DMS153 (cell line): ENCODE measurements at places on chromosomes 11 and 22.

- DNase-seq = no peak
Observed at GRCh38 chr11:94544646-94545263, 1.0 kb downstream of the FUT4 start.

- no peak for DNase-seq
Observed at GRCh38 chr11:112614605-112615004, 346.6 kb upstream of the NCAM1 start.

DNA sequence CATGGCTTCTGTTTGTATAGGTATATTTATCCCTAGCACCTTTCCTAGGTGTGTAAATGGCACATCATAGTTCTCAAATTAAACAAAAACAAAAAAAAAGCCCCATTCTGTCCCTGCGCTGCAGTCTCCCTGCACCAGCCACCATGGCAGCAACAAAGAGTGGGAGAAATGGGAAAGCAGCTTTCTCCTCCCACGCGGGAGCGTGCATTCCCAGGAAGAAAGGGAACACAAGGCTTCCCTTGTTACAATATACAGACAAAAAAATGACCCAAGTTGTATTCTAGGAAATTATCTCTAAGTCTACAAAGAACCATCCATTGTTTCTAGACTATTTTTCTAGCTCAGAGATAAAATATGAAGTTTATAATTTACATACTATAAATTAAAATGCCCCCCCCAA is 16.1 kb upstream of the TMPRSS5 start:
- DNase-seq = no peak

GRCh38 chr11:77223797-77224196 is 77.7 kb downstream of the GDPD4 start:
- DNase-seq = no peak

DNA sequence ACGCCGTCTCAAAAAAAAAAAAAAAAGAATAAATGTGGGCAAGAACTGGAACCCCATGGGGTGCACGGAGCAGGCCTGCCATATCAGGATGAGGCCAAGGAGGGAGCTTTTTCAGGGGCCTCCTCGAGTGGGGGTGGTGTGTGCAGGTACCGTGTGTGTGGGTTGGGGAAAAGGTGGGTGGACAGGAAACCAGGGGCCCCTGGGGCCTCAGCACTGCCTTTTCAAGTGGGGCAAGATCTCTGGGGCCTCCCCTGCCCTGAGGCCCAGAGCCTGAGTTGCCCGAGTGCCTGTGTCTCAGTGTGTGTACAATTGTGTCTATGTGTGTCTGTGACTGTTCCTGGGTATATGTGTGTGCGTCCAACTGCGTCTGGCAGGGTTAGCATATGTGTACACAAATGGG is 23.8 kb downstream of the TEF start:
- no peak for DNase-seq

DNA sequence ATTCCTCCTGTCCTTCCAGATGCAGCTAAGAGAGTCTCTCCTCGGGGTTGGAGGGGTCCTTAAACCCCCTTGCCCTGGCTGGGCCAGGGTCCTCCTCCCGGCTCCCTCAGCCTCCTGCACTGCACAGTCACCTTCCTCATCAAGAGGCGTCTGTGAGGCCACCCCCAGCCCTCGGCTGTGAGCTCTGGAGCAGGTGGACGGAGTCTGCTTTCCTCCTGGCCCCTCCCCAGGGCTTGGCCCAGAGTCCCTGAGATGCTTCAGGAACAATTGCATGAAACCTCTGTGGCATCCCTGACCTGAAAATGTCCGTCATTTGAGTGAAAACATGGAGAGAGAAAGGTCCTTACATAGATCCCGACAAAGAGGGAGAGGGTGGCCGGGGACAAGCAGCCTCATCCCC is 6.7 kb upstream of the FGF3 start:
- DNase-seq = no peak

- DNase-seq = no peak
Observed at GRCh38 chr11:119340335-119341221, at the start of gene C1QTNF5. Gene C1QTNF5, minus strand, starts transcription at chr11:119340883. Its CDS starts 486 bp downstream, at chr11:119340397.

DNA sequence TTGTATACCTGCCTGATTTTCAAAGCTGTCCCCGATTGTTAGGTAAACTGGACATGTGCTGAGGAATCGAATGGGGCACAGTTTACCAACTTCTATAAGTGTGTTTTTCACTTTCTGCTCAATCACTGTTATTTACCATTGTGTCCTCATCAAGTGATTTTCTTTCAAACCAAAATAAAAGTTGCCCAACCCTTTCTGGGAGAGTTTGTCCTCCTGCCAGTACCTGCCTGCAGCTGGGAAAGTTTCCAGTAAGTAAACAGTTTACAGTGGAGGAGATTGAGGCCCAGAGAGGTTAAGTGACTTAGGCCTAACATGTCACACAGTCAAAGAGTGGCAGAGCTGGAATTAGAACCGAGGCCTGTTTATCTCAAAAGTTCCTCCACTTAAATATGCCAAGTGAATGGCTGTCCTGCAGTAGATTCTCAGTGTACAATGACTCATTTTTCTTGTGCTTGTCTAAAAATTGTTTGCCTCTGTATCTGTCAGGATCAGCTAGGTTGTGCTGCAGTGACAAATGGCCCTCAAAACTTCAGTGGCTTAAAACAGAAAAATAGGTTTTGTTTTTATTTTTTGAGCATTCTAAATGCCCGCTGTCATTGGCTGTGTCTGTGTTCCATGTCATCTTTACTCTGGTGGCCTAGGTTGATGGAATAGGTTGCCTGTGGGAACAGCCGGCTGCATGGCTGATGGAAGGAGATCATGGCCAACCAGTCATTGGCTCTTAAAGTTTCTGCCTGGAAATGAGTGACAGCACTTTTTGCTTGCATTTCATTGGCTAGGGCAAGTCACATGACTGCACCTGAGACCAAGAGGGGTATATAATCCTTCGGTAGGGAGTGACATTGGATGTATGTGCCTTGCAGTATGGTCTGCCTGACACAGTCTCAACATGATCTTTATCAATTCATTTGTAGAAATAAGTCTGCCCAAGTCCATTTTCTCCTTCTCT is 61.8 kb upstream of the CRYBB3 start:
- no peak for DNase-seq

DNA sequence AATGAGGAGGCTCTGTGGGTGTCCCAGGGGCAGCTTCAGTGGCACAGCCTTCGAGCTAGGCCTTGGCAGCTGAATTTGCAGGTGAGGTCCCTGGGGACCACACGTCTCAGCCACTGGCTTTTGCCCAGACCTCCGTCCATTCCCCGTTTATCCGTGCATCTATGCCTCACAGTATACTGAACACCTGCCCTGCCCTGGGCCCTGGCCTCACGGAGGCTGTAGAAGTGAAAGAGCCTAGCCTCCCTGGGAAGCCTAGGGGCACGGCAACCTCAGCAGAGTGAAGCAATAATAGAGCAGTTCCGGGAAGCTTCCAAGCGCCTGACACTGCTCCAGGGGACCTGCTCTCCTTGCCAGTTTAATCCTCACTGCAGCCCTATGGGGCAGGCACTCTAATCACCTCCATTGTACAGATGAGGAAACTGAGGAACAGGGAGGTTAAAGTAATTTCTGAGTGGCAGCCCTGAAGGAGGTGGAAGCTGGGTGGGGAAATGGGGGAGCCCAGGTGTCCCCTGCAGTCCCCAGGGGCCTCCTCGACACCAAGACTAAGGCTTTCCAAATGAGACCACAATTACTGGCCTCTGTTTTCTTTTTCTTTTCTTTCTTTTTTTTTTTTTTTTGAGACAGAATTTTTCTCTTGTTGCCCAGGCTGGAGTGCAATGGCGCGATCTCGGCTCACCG is 2.7 kb upstream of the NFAM1 start:
- peak; percentile 19 for DNase-seq

DNA sequence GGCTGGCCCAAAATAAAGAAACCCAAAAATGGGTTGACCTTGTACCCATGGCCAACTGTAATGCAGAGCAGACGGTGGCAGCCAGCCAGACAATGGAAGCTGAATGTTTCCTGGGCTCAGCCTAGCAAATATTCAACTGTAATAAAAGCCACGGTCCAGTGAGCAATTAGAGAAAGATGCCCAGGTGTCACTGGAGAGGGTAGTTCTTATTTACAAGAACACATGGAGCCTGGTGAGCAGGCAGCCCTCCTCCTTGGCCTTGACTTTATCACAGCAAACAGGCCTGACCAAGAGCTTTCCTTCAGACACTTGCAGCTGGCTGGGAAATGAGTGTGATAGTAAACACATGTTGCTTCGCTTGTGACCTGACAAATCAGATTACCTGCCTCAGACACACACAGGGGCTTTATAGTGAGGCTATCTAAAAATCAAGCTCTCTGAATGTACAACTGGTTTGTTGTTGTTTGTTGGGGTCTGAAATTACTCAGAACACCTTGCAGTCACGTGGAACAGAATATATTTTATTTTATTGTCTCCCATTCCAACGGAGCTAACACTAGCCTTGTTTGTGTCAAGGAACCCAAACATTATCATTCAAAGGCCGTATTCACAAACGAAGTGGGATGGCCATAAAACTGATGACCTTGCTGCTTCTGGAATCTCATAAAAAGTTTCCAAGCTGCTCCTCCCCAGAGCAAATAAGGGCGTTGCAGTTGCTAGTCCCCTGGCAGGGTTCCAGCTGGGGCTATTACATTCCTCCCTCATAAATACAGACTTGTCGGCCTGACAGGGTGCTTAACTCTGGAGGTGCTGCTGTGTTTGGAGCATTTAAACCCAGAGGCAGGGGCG is 161.1 kb downstream of the BBOX1 start:
- DNase-seq = peak; percentile 93

GRCh38 chr11:119375337-119376196 is 5.9 kb downstream of the USP2 start:
- DNase-seq = no peak

GRCh38 chr11:126460417-126461095 is 105.1 kb downstream of the ST3GAL4 start:
- DNase-seq = no peak

DNA sequence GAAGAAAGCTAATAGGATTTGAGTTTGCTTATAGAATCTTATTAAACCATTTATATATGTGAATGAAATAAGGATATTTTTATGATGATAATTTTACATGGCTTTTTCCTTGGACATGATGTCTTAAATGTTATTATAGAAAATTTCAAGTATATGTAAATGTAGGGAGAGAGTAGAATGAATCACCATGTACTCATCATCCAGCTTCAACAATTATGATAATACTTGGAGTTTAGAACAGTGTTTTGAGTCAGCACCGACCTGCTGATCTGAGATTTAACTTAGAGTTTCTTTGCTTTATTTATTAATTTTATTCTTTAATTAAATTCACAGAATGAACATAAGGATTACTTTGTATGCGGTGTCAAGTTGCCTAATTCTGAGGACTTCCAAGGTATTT is 193.5 kb downstream of the UVRAG start:
- DNase-seq = no peak

GRCh38 chr22:45448431-45448830 is 34.9 kb downstream of the RIBC2 start:
- no peak for DNase-seq

DNA sequence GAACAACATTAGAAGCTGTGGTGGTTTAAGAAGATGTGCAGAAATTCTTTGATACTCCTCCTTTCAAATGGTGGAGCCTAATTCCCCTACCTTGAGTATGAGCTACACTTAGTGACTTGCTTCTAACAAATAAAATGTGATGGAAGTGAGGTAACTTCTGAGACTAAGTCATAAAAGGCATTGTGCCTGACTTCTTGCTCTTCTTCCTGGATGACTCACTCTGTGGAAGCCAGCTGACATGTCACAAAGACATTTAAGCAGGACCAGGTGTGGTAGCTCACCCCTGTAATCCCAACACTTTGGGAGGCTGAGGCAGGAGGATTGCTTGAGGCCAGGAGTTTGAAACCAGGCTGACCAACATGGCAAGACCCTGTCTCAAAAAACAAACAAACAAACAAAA is 3.9 kb upstream of the PLA2G3 start:
- no peak for DNase-seq

GRCh38 chr11:10307022-10307399 is 2.1 kb downstream of the ADM start:
- no peak for DNase-seq

DNA sequence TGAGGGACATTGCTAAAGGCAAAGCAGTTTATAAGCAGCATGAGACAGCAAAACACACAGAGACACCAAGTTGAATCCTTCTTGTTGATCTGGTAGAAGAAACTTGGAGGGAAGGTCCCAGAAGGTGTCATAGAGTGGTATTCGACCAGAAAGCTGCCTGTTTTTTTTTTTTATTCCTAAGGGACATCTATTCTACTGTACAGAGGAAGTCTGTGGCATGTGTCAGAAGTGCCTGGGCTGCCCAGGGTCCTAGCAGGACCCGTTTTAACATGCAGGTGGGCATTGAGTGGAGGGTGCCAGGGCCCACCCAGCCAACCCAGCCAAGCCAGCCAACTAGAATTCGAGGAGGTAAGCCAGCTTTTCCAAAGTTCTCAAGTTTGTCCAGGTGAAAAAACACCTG is 68.0 kb upstream of the ATXN10 start:
- DNase-seq = no peak

DNA sequence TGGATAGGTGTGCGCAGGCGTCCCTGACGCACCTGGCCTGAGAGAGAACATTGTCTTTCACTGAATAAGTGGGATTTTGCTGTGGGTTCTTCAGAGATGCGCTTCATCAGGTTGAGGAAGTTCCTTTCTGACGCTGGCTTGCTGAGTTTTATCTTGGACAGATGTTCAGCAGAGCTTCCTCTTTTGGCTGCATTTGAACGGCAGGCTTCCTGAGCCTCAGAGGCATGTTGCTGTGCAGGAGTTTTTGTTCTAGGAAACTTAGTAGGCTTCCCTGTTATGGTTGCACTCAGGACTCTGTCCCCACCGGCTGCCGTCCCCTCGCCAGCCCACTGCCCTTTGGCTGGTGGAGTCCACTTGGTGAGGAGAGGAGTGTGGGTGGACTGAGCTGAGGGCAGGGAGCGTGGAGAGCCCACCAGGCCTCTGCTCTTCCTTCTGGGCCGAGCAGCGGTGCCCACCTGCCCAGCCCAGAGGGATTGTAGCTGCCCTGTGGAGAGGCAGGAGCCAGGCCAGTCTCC is 17.2 kb downstream of the FRMD8 start:
- no peak for DNase-seq

DNA sequence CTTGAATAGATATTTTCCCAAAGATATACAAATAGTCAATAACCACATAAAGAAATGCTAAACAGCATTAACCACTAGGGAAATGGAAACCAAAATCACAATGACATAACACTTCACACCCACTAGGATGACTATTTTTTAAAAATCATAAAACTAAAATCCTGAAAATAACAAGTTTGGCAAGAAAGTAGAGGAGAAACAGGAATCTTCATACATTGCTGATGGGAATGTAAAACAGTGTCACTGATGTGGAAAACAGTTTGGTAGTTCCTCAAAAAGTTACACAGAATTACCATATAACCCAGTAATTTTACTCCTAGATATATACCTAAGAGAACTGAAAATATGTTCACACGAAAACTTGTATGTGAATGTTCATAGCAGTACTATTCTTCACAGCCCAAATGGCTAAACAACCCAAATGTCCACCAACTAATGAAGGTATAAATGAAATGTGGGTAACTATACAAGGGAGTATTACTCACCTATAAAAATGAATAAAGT is 12.5 kb downstream of the PICALM start:
- DNase-seq = no peak

GRCh38 chr11:122807731-122808477 is 30.4 kb upstream of the CRTAM start:
- no peak for DNase-seq

- DNase-seq = no peak
Observed at GRCh38 chr11:47981667-47982404, 1.5 kb downstream of the PTPRJ start.
